RPMI8226 (cell line): ENCODE measurements at places on chromosomes 4 and X.
A peak's percentile ranks its signal among the peaks of the same experiment; 100 is the strongest.

DNA sequence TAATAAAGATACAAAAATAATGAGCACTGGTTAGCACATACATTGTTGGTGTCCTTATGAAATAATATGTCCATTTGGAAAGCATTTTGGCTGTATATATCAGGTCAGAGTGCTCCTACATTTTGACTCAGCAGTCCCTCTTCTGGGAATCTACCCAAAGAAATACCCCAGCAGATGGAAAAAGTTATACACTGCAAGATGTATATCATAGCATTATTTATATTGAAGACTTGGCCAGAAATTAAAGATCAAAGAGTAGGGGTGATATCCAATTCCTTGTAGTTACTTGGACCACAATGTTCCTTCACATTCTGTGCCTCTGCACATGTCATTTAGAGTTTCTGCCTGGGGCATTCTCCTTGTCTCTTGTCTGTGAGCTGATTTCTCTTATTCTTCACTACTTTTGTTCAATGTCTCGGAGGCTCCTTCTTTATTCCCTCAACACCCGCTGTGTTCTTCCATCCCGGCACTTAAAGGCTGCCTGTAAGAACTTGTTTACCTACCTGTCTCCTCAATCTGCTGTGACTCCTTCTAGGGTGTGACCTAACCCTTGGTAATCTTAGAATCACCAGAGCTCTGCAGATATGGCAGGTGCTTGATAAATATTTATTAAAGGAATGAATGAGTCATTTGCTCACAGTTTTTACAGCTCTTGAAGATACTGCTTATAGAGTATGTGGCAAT is 3.1 kb upstream of the TSPAN5 start:
- no peak for DNase-seq

DNA sequence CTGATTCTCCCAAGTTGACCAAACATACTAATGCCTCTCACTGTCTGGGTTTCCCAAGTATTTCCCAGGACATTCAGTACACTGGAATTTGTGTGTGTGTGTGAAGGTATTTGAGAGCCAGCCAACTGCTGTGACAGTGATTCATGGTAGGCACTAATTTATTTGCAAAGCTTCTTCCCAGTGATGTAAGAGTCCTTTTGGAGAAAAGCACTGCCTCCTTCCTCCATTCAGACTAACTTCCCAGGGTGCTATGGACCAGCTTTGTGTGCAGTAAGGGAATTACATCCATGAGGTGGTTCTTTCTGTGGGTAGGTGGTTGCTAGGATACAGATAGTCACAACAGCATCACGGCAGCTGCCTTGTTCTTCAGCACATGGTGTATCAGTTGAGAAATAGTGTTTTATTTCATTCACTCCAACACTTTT is 8.7 kb downstream of the EGF start:
- no peak for DNase-seq

- no peak for DNase-seq
Observed at GRCh38 chr4:1344696-1345095, 2.3 kb upstream of the UVSSA start.

- DNase-seq = no peak
Observed at GRCh38 chr4:648579-649292, 23.4 kb downstream of the PDE6B start.

- no peak for DNase-seq
Observed at GRCh38 chr4:153294631-153295030, 49.9 kb upstream of the MND1 start.

DNA sequence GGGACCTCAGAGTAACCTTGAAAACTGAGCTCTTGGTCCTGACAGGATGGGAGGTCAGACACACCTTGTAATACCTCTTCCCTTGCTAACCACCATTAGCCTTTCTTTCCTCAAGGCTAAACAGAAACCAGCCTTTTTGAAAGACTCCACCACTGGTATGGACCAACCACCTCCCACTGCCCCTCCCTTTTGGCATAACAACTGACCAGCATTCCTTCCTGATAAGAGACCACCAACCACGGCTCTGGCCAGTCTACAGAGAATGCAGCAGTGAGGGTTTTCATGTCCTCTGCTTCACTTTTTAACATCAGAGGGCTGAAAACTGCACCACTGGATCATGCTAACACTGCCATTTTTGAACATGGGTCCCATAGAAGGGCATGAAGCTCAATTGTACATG is 100.2 kb upstream of the MID1IP1 start:
- no peak for DNase-seq

DNA sequence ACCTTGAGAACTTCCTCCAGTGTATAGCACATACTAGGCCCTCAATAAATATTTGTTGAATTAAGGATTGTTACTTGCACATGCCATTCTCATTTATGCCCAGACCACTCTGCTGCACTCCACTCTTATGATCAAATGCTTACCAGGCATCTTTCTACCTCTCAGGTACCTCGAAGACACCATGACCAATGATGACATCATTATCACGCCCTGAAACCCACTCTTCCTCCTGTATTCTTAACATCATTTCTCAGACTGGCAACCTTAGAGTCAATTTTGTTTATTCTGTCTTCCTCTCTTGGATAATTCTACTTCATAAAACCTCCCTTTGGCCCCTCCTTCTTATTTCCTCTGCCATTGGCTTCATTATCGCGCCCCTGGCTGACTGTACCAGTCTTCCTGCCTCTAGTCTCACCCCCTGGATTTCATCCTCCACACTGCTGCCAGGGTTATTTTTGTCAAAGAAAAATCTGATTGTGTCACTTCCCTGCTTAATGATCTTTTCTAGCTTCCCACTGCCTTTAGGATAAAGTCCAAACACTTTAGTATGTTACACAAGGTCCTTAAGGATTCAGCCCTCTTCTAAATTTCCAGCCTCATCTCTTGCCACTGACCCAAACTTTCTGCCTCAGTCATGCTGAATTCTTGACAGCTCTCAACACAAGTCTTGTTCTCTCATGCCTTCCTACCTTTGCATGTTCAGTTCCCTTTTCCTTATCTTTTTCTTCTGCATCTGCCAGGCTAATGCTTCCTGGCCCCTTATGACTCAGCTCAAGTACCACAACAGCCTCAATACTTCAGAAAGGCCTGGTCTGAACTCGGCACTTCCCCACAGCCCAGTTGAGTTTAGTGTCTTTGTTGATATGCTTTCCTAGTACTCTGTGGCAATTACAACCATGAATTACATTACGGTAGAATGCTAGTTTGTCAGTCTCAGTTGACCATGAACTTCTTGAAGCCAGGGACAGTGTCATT is 45.8 kb downstream of the HDAC8 start:
- no peak for DNase-seq

GRCh38 chr4:67694662-67695061 is 6.3 kb downstream of the UBA6 start:
- DNase-seq = no peak

DNA sequence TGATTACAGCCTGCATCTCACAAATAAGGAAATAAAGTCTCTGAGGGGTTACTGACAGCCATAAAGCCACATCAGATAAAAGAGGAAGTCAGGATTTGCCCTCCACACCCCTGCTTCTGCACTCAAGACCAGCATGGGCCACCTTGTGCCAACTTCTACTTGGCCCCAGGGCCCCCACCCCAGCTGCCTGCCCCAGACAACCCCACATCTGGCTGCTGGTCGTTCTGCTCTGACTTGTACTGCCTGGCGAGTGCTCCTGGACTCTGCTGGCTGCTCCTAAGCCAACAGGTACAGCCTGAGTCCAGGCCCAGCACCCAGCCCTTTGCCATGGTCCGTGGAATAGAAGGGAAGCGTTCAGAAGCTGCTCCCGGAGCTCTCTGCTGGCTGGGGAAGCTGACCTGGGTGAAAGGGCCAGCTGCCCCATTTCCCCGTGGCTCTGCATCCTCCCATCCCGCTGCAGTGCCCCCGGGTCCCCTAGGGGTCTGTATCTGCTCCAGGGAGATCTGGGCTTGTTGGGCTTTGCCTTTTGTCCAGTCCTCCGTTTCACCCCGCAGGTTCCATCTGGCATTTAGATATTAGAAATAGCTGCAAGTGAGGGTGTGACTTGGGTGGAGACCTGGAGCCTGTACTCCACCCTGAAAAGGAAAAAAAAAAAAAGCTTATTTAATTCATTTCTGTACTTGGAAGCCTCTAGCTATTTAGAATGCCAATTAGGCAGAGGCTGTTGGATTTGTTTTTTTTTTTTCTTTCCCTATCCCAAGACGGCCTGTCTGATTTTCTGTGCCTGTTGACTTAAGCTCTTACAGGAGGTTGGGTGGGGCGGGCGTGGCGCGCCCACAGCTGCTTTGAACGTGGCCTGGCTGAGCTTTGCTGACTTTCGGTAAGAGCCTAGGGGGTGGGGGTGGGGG is 194.7 kb downstream of the PTTG2 start:
- peak; percentile 44 for DNase-seq

DNA sequence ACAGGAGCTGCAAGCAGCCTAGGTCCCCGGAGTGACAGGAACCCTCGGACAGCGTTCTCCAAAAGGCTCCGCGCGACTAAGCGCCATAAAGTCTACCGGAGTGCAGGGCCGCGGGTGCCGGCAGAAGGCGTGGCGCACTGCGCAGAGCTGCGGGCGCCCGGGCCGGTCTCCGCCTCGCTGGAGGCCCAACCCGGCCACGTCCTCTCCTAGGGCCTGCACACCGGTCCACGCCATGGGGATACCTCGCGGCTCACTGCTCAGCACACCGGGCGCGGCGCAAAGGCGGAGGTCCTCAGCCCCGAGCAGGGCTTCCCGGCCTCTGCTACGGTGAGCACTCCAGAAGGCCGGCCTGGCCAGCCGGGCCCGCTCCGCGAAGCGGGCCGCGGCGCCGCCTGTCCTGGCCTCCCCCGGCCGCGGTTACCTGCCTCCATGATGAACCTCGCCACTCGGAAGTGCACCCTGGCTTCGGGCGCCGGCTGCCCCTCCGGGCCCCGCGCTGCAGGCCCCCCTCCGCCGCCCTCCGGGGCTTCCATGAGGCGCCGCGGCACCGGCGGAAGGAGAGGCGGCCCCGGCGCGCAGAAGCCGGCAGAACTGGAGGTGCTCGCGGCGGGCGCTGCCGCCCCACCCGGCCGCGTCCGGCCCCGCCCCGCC is at the start of gene CCNQ:
TSS of gene CCNQ (minus strand) at position 599 of the 651 bp plus-strand sequence. CDS start at position 533, 66 bp downstream.
- peak; percentile 49 for DNase-seq

GRCh38 chr4:11011249-11011648 is 326.7 kb upstream of the CLNK start:
- DNase-seq = no peak

- no peak for DNase-seq
Observed at GRCh38 chr4:89868276-89868675, 26.4 kb upstream of the MMRN1 start.

DNA sequence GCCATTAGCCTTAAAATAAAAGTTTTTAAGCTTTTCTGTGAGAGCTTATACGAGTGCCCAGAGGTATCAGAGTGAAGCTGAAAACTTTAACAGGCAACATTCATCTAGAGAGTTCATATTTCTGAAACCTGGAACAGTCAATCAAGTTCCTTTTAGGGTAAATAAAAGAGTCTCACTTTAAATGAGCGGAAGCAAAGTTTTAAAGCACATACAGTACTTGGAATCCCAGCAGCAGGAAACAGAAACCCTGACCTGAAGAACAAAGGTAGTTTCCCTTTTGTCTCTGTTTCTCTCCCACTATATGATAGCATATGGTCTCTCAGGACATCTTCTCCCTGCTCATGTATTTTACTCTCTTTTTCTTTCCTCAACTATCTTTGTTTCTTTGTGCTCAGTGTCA is 153.0 kb downstream of the ASB9 start:
- DNase-seq = no peak

- no peak for DNase-seq
Observed at GRCh38 chrX:72313707-72314641, 8.3 kb upstream of the CITED1 start.

DNA sequence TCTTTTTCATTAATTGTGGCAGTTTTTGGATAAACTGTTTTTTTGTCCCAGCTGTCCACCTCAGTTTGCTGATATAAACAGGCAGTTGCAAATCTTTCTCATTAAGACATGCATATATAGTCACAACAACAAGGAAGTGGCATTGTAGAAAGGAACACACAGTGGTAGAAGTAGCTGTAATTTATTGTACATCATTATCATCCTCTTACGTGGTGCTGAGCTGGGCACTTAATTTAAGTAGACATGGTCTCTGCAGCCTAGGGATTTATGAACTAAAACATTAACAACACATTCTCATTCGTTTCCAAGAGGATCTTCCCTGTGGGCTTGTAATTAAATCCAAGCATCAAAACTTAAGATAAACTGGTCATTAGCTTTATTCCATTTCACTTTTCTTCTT is 500.2 kb downstream of the INPP4B start:
- DNase-seq = no peak

DNA sequence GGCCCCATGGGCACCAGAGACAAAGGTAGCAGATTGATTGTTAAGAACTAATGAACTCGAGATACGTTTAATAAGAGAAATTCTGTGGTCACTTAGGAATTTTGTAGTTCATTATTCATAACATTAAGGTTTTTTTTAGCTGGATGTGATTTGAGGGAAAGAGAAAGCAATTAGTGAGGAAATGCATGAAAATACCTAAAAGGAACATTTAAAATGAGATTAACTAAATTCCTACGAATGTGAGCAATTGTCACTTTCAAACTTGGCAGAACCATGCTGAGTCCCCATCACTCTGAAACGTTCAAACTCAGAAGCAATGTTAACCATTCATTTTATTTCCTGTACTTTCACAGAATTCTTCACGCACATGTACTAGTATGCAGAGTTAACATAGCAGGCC is 5.9 kb downstream of the PRMT9 start:
- DNase-seq = no peak

- no peak for DNase-seq
Observed at GRCh38 chr4:116387937-116388474, 697.4 kb downstream of the TRAM1L1 start.

- DNase-seq = no peak
Observed at GRCh38 chrX:17459661-17460060, 84.7 kb downstream of the NHS start.

- DNase-seq = no peak
Observed at GRCh38 chr4:2615821-2616220, 79.4 kb downstream of the FAM193A start.

- DNase-seq = peak; percentile 5
Observed at GRCh38 chrX:109782994-109783700, 50.1 kb upstream of the ACSL4 start.

- DNase-seq = no peak
Observed at GRCh38 chr4:134132086-134132783, 69.4 kb downstream of the PABPC4L start.

- no peak for DNase-seq
Observed at GRCh38 chrX:132775263-132775823, 183.1 kb downstream of the HS6ST2 start.

- no peak for DNase-seq
Observed at GRCh38 chrX:65600106-65600505, 65.5 kb upstream of the LAS1L start.

DNA sequence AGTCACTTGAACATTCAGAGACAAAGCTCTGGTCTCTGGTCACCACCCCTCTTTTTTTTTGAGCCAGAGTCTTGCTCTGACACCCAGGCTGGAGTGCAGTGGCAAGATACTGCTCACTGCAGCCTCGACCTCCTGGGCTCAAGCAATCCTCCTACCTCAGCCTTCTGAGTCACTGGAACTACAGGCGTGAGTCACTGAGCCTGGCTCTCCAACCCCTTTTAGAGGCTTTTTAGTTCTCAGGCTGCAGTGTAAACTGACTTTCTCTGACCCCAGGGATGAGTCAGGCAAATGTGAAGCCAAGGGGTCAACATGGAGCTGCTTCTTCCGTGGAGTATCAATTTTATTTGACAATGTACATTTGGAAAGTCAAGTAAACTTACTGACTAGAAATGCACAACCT is 229.2 kb downstream of the PTTG2 start:
- DNase-seq = no peak
